ENCODE measurements at places on chromosomes 6 and 20. TPM values are rescaled to one million over a fixed set of nuclear protein-coding genes. Genes with fewer than 3 reads are reported as not detected.

RAD21L1 gene
- total RNA-seq = not detected

MUCL3 gene
- total RNA-seq = 0.14 TPM

NOX3 gene
- not detected for total RNA-seq

OR12D3 gene
- total RNA-seq = not detected

HCK gene
- total RNA-seq = 0.13 TPM
